ENCODE measurements at places on chromosomes 3 and 15. TPM values are rescaled to one million over a fixed set of nuclear protein-coding genes. Genes with fewer than 3 reads are reported as not detected.
A peak's percentile ranks its signal among the peaks of the same experiment; 100 is the strongest.

DNA sequence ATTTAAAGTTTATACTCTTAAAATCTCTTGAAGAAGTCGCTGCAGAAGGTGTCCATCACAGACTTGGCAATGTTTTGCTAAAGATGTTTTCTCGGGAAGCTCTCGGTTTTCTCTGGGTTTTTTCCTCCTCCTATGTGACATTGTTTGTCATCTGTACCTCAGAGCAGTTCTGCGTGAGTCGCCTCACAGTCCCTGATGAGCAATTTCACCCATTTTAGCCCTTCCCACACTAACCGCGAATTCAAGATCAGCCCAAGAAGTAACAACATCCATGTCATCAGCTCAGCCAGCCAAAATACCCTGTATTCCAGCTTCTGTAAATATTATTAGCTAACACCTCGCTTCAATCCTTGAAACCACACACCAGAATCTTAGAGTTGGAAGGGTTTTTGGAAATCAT, 224.3 kb upstream of the SETMAR start:
- no peak for DNase-seq
- peak overlapping the region; percentile 23 for H3K4me3 ChIP-seq
- H3K4me1 ChIP-seq = peaks cover 21% of the 10 kb centered on the region
- H3K27me3 ChIP-seq = no peaks in the 10 kb centered on the region
- peak overlapping the region; percentile 87 for H3K27ac ChIP-seq

PAK6 gene
- polyA plus RNA-seq = 14.8 TPM

ATP2B2 gene
- 1.5 TPM for polyA plus RNA-seq

DNA sequence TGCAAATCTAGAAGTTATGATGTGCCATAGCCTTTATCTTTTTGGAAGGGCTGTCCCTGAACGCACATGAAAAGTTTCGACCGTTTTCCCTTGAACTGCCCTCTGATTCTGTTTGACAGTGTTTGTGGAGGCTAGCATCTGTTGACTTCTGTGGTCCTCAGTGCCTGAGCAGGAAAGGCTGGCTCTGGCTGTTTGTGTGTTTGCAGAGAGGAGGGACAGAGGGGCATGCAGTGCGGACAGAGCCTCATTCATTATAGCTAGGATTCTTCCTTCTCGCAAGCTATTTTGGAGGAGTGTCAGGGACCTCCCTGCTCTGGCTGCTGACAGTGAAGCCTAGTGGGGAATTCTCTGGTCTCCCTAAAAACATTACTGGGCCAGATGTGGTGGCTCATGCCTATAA, 64.5 kb downstream of the CDAN1 start:
- no peaks in the 10 kb centered on the region for H3K27me3 ChIP-seq
- H3K4me3 ChIP-seq = no peak overlapping the region
- no peak overlapping the region for H3K27ac ChIP-seq
- DNase-seq = no peak
- H3K36me3 ChIP-seq = peaks cover 20% of the 10 kb centered on the region

DALRD3 gene
- 28.5 TPM for polyA plus RNA-seq

Data from large intestine (tissue), 12 donors.